Stimulated activated CD4-positive, alpha-beta T cell treated with anti-CD3 and anti-CD28 coated beads, Interleukin-4, amount 100 ng/mL, for 24 hours (primary cell): ENCODE measurements at places on chromosomes 3 and 15.

GRCh38 chr3:194107107-194107506, 28.8 kb upstream of the HES1 start:
- DNase-seq = peak; percentile 47

DNA sequence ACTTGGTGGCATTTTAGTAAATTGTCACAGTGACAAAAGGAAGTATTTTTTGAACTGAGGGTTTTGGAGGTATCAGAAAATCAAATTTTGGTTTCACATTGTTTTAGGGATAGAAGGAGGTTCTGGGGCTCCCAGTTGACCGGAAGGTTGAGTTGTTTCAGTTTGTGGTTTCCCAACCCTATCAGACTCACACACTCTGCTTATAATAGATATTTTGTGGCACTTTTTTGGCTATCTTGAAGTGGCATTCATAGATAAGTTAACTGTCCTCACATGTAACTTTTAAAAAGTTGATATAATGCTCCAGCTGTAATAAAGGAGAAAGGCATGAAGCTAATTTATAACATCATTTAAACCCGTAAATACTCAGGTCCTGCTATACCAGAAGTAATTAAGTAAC, 12.8 kb downstream of the ARMC8 start:
- no peak for DNase-seq

DNA sequence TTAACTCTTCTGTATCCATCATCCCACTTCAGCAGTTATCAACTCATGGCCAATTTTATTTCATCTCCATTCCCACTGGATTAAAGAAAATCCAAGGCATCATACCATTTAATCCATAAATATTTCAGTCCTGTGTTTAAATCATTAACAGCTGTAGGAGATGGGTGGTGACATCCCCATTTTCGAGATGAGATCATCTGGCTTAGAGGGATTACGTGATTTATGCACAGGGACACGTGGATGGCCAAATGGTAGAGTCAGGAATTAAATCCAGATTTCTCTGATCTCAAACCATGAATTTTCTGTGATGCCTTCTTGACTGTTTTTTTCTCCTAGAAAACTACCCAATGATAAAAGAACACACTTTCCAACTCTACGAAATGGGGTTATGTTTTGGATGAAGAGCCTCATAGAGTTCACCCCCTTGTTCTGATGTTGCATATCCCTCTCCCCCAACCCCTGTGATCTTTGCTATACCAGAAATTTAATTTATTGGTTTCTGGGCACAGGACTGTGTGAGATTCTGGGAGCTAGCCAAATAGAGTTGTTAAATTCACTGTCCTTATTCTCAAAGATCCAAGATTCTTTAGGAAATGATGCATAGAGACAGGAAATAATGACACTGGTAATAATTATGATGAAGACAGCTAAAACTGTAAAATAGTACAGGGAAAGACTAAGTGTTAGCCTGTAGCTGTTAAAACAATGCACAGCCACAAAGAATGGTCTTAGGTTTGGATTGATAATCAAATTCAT, 7.4 kb downstream of the ZNF589 start:
- DNase-seq = no peak

GRCh38 chr3:110327870-110328269, 743.7 kb upstream of the NECTIN3 start:
- DNase-seq = no peak

GRCh38 chr3:48058091-48058490, 41.9 kb upstream of the MAP4 start:
- no peak for DNase-seq

- DNase-seq = no peak
Measured at GRCh38 chr15:60583946-60584345, 105.0 kb upstream of the ICE2 start.

- no peak for DNase-seq
Measured at GRCh38 chr3:110077093-110077492, 739.7 kb upstream of the DPPA4 start.

- DNase-seq = no peak
Measured at GRCh38 chr3:115084686-115085085, 62.4 kb downstream of the ZBTB20 start.

DNA sequence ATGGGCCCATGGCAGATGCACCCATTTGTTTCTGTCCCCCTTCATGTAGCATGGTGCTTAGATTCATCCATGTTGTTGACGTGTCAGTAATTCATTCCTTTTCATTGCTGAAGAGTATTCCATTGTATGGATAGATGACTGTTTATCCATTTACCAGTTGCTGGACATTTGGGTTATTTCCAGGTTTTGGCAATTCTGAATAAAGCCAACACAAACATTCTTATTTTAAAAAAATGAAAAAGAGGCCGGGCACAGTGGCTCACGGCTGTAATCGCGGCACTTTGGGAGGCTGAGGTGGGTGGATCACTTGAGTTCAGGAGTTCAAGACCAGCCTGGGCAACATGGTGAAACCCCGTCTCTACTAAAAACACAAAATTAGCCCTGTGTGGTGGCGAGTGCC, 18.7 kb upstream of the TATDN2 start:
- DNase-seq = no peak
